Bronchial epithelial cell (primary cell): ENCODE measurements at places on chromosomes 12 and 14.

GRCh38 chr14:87233806-87234384 is 759.1 kb downstream of the GALC start:
- DNase-seq: peak; percentile 69

- DNase-seq: peak; percentile 72
These were observed 36.4 kb downstream of the PDE3A start for GRCh38 chr12:20404576-20405346.

DNA sequence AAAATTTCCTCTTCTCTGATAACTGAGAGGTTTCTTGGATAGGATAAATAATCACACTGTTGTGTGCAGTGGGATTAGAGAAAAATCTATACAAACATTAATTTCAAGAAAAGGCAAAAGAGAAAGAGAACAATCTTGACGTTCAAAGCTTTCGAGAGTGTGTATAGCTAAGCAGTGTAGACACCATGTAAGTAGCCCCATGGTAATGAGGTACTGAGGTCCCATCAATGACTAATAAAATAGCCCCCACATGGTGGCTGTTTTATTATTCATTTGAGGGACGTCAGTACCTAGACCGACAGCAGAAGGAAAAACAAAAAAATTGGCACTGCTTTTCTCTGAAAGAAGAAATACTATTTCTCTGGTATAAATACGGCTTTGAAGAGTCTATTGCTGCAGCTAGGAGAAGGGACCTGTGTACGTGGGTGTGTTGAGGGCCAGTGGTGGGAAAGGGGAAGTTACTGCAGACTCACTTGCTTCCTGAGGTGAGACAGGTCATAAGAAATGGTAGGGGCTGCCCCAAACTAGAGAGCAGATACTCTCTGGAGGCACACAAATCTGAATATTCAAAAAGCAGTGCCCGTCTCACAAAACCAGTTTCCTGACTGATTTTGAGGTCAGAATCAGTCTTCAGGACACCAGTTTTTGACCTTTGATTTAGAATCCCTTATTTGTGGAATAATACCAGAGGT is 339.8 kb downstream of the EMP1 start:
- no peak for DNase-seq

DNA sequence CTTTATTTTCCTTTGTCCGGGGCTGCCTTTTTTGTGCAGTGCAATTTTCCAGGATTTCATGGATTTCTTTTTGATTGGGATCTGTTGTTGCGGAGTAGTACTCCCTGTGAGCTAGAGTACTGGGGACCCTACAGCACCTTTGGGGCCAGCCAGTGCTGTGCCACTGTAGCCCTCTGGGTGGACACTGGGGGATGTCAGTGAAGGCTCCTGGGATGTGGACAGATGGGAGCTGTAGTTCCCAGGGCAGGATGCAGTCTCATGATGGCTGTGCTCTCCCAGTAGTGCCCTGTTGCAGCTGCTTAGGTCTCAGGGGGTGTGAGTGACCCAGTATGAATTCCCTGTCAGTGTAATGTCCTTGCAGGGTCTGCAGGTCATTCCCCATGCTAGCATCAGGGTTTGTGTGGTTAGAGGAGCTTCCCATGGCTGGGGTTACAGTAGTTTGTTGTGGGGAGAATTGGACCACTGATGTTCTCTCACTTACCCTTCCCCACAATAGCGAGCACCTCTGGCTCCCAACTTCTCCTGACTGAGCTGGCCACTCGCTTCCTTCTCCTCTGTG is 72.2 kb downstream of the BRMS1L start:
- DNase-seq: no peak

- peak; percentile 97 for DNase-seq
These were observed 228.6 kb downstream of the DPF3 start for GRCh38 chr14:72665259-72665658.

DNA sequence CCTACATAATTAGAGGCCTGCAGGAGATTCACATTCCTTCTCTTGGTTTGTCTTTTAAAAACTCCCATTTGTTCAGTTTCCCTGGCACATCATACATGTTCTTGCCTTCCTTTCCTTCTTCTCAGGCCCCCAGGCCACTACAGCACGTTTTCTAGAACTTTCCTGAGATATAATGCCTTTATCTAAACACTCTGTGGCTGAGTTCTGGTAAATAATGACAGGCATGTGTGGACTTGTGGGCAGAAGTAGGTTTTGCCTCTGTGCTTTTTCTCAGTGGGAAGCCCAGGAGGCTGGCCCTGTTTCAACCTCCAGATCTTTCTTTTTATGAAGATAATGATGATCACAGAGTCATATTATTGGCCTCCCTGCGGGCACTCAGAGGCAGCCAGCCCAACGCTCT is 117.2 kb downstream of the TMX1 start:
- peak; percentile 67 for DNase-seq

DNA sequence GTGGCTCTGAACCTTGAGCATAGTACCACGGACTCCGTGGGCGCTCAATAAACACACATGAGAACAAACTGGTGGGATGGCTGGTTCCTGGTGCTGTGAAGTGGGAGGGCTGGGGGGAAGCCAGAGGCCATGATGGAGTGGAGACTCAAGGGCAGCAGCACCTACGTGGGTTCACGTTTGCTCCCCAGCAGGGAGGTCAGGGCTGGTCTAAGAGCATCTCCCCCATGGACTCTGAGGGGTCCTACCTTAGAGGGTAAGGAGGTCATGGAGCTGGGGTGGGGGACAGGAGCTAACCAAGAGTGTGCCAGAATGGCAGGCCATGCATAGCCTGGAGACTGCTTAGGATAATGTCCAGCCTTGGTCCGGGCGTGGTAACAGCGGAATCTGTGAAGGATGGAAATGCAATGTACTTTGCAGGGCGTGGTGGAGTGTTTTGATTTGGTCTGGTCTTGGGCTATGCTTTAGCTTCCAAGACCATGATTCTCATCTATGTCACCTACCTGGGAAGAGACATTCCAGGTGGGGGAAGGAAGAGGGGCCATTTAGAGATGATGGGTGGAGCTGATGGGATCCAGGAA is 103.0 kb downstream of the PRMT8 start:
- DNase-seq: no peak

DNA sequence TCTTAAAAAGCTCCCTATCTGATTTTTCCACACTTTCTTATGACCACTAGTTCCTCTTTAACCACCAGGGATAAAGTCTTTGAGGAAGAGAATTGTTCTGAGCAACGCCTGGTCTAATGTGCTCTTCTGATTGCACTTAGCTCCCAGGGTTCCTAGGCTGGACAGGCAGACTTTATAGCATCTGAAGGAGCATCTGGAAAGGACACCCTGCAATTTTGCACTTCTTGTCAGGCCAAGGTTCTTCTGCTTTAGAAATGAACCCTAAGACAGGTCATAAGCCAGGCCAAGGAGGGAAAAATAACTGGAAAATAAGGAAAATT is 126.3 kb downstream of the KTN1 start:
- no peak for DNase-seq
